ENCODE measurements at places on chromosomes 7 and 10.

DNA sequence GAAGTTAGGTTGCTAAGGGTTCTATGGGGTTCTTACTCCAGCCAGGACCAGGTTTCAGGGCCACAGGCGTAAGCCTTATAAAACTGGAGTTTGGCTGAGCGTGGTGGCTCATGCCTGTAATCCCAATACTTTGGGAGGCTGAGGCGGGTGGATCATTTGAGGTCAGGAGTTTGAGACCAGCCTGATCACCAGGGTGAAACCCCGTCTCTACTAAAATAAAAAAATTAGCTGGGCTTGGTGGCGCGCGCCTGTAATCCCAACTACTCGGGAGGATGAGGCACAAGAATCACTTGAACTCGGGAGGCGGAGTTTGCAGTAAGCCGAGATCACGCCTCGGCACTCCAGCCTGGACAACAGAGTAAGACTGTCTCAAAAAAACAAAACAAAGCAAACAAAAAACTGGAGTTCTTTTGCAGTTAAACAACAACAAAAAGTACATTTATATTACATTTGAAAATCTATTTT, 347 bp upstream of the RRP12 start:
- no peak for DNase-seq

- DNase-seq = no peak
Observed at GRCh38 chr10:119477444-119477843, 65.1 kb downstream of the RGS10 start.

DNA sequence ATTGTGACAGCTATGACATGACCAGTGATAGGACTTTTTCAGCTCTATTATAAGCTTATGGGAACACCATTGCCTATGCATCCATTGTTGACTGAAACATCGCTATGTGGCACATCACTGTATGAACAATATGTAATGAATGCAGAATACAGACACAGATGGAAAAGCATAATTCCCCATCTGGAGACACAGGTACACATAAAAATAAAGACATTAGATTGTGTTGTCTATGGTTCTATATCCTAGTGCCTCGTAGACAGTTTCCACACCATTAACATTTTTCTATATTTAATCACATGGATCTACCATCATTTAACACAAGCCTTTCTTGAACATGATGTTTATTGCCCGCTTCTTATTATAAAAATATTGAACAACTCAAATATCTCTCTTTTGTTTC, 96.3 kb upstream of the STK17A start:
- no peak for DNase-seq

DNA sequence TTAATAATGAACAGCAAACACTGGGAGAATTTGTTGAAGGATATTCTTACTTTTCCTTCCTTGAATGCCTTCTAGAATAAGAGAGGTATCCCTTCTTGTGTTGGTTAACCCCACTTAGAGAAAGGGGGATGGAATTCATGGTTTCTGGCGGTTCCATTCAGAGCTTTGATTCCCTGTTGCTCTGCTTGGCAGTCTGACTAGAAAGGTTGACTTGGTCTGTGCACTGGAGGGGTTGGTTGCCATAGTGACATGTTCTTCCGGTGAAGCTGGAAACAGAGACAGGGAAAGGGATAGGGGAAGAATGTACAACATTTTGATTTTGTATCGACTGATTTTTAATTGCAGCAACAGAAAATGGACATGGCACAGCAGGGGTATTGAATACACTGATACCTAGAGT, 2.5 kb downstream of the TMEM178B start:
- DNase-seq = no peak

DNA sequence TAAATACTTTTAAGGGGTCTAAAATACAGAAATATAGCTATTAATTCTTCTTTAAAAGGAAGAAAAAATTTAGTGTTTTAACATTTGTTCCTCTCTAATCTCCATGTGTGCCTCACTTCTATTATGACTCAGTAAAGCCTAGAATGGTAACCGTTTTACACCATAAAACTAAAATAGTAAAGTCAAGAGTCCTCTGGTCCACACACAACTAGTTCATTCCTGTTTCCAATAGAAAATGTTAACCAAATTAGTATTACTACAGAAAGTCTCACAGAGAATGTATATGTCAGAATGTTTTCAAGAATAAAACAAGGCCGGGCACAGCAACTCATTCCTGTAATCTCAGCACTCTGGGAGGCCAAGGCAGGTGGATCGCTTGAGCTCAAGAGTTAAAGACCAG, 55.8 kb downstream of the CNOT4 start:
- no peak for DNase-seq

DNA sequence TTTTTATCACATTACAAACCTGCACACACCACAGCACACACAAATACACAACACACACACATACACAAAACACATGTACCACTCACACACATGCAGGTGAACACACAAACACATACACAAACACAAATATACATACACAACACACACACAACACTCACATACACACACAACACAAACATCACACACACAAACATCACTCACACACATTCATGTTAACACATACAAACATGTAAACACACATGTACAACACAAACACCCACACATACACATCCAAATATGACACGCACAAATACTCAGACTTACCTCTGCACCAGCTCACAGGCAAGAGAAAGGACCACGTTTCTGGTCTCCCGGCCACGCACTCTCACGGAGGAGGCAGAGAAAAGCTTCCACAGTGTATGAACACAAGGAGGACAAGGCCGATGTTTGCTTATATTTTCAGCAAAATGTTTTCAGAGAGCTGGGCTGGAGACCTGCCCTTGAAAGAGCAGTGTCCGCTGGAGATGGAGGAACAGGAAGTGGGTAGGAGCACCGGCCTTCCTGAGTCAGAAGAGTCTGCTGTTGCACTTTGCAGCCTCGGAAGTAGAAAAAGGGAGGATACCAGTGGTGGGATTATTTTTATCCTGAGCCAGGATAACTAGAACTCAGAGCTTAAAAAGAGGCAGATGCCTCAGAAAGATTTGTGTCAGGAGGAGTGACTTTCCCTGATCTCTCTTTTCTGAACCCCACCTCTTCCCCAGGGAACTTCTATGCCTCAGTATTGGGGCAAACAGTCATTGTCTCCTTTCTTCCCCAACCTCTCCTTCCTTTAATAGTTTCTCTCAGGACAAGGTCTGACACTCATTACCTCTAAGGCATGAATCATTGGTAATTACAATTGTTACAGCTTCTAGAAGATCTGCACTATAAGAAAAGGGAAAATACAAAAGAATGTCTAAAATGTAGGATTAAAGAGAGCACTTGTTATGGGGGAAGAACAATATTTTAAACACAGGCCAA, at the start of gene GIMAP6:
GIMAP6 (minus strand) TSS at position 520 of the 999 bp plus-strand sequence. CDS start 2,243 bp downstream, outside the sequence.
- DNase-seq = no peak
